ENCODE measurements at places on chromosomes 5 and 9.

DNA sequence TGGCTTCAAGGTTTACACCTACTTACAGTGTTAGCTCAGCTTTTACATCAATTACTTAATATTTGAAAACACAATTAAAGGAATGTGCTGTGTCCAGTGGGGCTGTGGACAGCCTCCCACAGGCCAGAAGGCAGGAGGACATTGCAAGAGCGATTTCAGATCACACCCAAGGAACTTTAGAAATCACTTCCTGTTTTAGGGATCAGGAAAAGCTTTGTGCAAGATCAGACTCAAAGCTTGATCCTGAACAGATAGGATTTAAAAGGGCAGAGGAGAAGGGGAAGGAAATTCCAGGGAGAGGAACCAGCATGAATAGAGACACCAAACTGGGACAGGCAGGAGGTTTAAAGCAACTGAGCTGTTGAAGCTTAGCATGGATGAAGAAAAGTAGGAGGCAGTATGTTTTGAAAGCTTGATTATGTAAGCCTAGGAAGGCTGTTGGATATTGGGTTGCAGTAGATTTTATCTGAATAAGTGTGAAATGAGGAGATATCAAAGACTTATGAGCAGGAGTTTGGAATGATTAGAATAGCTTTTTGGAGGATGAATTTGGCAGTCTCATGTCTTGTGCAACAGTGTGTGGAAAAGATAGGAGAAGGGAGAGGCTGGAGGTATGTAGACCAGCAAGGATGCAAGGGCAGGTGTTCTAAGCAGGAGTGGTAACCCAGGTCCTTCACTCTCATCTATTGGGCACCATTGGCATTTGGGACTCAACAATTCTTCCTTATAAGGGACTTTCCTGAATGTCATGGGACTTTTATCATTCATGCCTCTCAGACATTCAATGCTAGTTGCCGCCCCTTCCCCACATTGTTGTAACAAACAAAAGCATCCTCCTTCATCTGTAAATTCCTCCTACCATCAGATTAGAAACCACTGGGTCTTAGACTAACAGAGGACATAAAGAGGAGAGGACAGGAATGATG, 123.5 kb downstream of the TARS1 start:
- ATAC-seq = no peak

- no peak for ATAC-seq
Measured at GRCh38 chr9:124594225-124594624, 87.0 kb upstream of the NR5A1 start.

- no peak for ATAC-seq
Measured at GRCh38 chr9:82152181-82152580, 163.6 kb downstream of the SPATA31D1 start.

DNA sequence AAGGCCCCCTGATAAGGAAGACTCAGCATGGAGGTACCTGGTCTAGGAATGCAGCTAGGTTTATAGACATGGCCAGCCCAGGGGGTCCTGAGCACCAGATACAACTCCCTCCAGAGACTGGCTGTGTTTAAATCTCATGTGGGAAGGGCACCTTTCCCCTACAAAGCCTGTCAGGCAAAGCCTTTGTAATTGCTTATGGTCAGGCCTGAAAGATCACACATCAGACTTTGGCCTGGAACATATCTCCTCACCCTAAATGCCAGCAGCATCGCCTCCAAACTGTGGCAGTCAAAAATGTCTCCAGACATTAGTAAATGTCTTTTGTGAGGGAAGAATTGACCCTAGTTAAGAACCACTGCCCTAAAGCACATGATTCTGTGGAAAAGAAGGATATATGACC, 51.6 kb upstream of the MACIR start:
- no peak for ATAC-seq

GRCh38 chr5:180491496-180491895, 2.7 kb upstream of the CNOT6 start:
- no peak for ATAC-seq
